Stimulated activated CD4-positive, alpha-beta T cell treated with anti-CD3 and anti-CD28 coated beads, Interleukin-15, amount 100 ng/mL, for 24 hours (primary cell): ENCODE measurements at places on chromosomes 1 and 21.
A peak's percentile ranks its signal among the peaks of the same experiment; 100 is the strongest.

- no peak for DNase-seq
Observed at GRCh38 chr1:153155541-153155940, 4.9 kb upstream of the SPRR2G start.

DNA sequence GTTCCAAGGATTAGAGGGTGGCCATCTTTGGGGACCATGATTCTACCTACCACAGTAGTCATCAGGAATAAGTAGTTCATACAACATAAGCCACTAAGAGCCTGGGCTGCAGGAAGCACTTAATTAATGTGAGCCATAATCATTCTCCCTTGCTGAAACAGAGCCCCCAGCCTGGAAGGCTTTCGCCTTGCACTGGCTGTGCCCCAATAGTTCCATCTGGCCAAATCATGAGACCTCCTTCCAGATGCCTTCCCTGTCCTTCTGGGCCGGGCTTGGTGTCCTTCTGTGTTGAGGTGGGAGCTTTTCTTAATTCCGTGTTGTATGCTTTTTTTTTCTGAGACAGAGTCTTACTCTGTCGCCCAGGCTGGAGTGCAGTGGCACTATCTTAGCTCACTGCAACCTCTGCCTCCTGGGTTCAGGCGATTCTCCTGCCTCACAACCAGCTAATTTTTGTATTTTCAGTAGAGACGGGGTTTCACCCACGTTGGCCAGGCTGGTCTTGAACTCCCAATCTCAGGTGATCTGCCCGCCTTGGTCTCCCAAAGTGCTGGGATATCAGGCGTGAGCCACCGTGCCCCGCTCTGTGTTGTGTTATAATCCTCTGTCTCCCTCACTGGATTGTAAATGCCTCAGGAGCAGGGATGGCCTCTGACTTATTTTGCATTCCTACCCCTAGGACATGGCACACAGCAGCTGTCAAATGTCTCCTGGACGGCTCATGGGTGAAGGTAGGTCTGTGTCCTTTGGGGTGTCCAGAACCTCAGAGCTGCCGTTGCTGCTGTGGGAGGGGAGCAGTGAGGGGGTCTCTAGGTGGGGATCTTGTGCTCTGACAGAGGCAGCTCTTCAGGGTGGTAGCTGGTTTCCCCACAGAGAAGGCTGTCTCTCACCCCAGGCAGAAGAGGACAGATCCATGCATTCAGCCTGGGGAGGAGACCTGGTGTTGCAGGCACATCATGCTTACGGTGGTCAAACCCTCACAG is 10.1 kb downstream of the GNG4 start:
- no peak for DNase-seq

GRCh38 chr1:47627471-47628370 is 189.9 kb downstream of the FOXD2 start:
- no peak for DNase-seq

DNA sequence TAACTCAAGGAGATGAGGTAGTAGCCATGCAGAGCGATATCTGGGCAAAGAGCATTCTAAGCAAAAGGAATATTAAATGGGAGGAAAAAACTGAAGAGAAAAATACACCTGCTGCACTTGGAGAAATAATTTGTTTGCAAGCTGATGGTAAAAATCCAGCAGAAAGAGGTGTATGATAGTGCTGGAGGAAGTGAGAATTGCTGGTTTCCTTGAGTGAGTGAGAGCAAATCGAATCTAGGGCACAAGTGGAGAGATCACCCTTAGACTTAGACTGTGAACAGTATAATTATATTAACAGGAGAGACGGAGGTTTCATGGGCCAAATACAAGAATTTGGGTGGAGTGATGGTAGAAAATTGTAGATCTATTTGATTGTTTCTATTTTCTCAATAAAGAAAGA is 2.7 kb upstream of the CR1 start:
- DNase-seq, result no peak

- no peak for DNase-seq
Observed at GRCh38 chr1:200306944-200307754, 102.7 kb downstream of the ZNF281 start.

- no peak for DNase-seq
Observed at GRCh38 chr1:40944841-40945430, 34.6 kb upstream of the CTPS1 start.

DNA sequence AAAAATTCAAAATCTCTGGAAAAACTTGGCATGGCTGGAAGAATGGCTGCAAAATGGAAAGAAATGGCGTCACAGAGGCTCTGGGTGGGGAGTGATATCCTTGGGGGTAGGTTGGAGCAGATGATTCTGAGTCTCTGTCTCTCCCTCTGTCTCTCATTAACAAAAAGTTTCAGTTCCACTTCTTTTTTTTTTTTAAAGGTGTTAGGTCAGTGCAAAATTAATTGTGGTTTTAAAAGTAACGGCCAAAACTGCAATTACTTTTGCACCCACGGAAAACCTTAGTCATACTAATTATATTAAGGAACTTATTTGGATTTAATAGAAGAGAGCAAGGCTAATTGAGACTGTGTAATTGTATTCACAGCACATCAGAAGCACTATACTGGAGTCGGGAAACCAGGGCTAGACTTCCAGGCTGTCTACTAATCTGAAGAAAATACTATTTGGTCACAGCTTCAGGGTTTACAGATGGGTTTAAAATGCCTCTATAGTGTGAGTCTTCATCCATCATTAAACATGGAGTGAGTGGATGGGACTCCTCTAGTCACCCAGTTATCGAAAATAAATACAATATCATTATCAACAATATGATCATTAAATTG is 289.1 kb upstream of the PLD5 start:
- DNase-seq, result no peak

DNA sequence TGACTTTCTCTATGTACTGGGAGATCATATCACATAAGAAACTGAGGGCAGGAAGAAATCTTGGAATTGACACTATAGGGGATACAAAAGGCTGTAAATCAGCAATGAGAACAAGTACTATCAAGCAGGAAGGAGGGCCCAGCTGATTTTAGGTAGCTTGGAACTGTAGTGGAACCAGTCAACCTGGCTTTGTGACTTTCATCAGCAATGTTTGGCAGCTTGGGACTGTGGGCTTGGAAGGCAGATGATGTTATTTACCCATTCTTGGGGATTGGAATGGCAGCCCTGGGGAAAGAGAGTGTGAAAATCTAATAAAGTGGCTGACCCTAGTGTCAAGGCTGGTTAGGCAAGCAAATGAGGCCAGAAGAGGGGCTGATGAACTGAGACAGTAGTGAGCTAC is 1073.3 kb downstream of the ADGRL2 start:
- no peak for DNase-seq

DNA sequence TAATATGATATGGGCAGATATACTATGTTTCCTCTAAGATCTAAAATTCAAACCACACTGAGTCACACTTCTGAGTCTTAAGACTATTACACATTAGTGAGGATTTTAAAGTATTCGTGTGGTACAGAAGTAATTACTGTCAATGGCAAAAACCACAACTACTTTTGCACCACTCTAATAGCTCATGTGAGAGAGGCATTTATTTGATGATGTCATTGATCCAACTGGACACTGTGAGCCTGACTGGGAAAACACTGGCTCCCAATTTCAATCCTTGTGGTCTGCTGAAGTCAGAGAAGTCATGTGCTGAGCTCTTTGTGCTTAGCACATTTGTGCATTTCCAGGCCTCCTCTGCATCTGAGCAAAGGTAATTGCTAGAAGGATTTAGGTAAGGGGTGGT is 377.8 kb downstream of the USH2A start:
- no peak for DNase-seq

DNA sequence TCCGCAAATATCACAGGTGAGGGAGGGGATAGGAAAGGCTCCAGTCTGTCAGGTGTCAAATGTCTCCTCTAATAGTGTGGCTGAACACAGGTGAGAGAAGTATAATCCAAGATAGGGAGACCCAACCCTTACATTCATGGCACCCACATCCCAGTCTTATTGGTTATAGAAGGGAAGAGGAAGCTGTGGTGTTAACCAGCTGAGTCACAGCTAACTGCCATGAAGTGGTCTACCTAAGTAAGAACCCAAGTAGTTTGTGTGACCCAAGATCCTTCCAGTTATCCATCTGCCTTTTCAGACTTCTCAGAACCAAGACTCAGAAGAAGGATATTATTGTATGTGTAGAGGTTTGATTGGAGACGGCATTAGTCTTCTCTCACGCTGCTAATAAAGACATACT is 37.1 kb downstream of the DDAH1 start:
- no peak for DNase-seq

GRCh38 chr1:206651958-206652890 is 16.9 kb downstream of the DYRK3 start:
- DNase-seq, result no peak

GRCh38 chr1:228043281-228043848 is 36.6 kb downstream of the WNT3A start:
- no peak for DNase-seq

GRCh38 chr1:2132222-2133038 is 62.1 kb downstream of the FAAP20 start:
- DNase-seq, result peak; percentile 34

DNA sequence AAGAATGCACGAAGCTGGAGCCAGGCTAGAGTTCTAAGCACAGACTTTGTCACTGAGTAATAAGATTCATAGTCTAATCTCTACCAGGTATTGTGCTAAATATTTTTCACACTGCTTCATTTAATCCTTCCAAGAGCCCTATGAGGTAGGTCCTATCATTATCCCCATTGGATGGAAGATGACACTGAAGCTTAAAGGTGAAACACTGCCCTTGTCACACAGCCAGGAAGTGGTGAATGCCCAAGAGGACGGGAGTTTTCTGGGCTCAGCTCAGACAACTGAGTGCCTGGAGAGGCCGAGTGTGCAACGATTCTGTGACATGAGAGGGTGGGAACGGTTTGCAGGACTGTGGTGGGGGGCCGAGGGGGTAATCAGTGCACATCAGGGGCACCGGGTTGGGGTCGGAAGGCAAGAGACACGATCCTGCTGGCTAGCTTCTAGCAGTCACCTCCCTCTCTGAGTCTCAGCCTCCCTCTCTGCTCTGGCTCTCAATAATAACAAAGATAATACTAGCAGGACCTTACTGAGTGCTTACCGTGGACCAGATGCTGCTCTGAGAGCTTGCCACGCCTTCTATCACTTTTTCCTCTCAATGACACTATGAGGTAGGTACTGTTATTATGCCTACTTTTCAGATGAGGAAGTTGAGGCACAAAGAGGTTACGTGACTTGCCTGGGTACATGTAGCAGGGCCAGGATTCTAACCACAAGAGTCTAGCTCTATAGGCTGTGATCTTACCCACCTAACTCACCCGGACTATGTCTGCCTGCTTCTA is 12.4 kb downstream of the KCNQ4 start:
- DNase-seq, result no peak

GRCh38 chr1:47938520-47938919 is 58.7 kb downstream of the TRABD2B start:
- DNase-seq, result no peak

DNA sequence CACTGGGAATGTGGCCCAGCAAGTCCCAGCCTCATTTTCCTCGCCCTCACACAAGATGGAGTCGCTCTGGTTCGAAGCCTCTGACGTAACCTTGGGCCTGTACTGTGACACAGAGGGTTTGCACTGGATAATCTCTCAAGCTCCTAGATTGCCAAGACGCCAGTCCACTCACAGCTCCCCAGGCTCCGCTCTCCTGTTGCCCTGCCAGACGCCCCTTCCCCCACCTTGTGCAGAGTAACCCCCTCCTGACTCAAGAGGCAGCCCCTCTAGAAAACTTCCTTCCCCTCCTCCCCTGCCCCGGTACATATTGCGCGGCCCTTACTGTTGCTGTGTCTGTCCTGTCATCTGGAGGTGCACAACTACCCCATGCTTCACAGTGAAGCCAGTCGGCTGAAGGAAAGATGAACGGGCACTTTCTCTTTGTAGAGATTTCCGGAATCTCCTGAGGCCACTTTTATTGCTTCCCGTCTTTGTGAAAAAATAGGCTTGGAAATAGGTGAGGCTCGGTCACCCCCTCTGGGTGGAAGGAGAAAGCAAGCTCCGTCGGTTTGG is 981 bp upstream of the KIAA1614 start:
- DNase-seq, result no peak

- no peak for DNase-seq
Observed at GRCh38 chr1:86285796-86286195, 110.3 kb downstream of the ODF2L start.

- no peak for DNase-seq
Observed at GRCh38 chr1:43072314-43072713, 99.8 kb downstream of the EBNA1BP2 start.

DNA sequence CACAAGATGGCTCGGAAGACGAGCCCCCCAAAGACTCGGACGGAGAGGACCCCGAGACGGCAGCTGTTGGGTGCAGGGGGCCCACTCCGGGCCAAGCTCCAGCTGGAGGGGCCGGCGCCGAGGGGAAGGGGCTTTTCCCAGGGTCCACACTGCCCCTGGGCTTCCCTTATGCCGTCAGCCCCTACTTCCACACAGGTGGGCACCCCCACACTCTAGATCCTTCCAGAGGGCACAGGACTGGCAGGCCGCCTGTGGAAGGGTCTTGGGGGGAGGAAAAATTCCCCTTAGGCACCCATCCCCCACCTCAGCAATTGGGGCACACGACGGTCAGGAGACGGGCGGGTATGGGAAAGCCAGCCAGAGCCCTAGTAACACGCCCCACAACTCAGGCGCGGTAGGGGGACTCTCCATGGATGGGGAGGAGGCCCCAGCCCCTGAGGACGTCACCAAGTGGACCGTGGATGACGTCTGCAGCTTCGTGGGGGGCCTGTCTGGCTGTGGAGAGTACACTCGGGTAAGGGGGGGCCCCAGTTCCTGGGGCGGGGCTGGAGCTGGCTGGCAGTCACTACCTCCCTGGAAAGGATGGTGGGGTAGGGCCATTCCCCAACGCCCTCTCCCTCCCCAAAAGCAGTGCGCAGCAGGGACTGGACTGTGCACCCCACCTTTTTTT is 16.1 kb downstream of the NOC2L start:
- peak; percentile 22 for DNase-seq

GRCh38 chr1:110481968-110482623 is 31.1 kb downstream of the PROK1 start:
- DNase-seq, result no peak

DNA sequence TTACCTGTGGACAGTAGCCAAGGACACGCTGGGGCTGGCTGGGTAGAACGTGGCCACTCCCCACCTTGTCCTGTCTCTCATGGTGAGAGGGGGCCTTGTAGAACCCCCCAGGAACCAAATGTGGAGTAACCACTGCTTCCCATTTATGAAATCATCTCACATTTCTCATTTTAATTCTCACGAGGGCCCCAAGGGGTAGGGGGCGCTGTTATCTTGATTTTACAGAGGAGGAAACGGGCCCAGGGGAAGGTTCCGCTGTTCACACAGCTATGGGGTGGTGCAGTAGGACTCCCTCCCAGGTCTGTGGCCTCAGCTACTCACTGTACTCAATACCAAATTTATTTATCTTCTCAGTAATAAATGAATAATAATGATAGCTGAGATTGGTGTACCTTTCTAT is 5.5 kb downstream of the SMPDL3B start:
- DNase-seq, result peak; percentile 83

GRCh38 chr1:31221072-31221471 is 18.6 kb downstream of the NKAIN1 start:
- no peak for DNase-seq

GRCh38 chr1:89254658-89255287 is 17.9 kb downstream of the GBP5 start:
- no peak for DNase-seq

DNA sequence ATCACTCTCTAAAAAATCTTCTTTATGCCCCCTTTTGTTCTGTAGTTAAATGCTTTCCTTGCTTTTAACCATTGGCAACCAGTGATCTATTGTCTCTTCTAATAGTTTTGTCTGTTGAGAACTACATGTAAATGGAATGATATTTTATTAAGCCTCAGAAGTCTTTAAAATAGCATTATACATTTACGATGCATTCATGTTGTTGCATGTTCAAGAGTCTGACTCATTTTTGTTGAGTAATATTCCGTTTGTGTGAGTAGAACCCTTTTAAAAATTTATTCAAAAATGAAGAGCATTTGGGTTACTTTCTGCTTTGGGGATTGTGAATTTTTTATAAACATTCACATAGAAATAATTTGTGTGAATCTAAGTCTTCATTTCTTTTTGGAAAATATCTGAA is 1352.9 kb downstream of the NCAM2 start:
- no peak for DNase-seq
